ENCODE measurements at places on chromosomes 6 and 20.

GRCh38 chr6:75483136-75483952 is 10.3 kb downstream of the FILIP1 start:
- DNase-seq = peak; percentile 95

DNA sequence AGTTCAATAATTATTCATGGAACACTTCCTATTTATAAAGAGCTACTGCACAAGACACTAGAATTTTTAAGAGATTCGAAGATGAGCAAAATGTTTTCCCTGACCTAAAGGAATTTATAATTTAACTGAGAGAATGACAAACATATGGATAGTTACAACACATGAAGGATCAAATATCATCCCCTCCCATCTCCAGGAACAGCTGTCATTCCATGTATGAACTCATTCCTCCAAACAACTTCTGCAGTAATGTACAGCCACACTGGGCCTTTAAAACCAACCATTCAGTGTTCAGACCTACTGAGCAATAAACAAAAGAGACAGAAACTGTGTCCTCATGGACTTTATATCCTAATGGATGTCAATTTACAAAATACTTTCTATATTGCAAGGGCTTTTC is 87.8 kb downstream of the KIF16B start:
- DNase-seq = no peak

DNA sequence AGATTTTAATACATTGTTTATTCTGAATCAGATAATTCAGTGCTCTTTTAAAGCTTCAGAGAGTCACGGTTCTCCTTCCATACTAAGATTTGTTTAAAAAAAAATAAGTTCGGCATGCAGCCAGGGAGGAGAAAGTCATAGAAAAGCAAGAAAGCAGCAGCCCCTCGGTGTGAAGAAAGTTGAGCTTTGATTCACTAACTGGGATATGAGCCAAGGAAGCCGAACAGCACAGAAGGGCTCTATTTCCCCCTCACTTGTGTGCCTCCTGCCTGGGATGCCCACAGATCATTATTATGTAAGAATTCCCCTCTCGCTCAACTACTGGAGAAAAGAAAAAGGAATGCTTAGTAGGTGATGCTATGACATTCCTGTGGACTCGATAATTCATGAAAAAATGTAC is 69.3 kb upstream of the SYNJ2 start:
- DNase-seq = peak; percentile 18

DNA sequence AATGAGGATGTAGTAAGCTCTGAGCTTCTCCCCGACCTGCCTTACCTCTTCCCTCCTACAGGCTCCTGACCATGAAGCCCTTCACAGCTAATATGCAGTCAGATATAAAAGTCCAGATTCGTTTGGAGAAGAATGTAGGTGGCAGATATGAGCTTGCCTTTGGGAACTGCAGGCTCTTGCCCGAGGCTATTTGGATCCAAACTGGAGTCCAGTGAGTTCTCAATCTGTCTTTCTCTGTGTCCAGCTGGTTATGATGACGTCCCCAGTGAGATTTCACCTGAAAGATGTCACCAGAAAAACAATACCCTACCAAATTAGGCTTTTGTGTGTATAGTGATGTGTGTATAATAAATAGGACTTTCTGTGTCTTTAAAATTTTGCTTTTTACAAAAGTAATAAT is 14.7 kb upstream of the BPIFA3 start:
- DNase-seq = no peak

GRCh38 chr6:156879186-156879585 is 102.0 kb downstream of the ARID1B start:
- no peak for DNase-seq

DNA sequence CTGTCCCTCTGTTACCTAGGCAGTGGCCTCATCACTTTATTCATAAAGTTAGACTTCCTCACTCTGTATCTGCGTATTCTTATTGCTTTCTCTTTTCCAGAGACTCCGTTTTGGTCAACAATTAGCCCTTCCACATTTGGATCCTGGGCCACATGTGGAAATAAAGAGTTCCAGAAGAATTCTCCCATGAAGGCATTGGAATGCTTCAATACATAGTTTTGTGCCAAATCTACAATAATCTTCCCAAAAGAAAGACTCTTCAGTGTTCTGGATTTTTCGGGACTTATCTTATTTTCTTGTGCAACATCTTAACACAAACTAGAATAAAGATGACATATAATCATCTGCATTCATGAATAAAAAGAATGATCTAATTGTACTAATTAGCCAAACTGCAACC is 187.7 kb upstream of the BMP2 start:
- DNase-seq = no peak

DNA sequence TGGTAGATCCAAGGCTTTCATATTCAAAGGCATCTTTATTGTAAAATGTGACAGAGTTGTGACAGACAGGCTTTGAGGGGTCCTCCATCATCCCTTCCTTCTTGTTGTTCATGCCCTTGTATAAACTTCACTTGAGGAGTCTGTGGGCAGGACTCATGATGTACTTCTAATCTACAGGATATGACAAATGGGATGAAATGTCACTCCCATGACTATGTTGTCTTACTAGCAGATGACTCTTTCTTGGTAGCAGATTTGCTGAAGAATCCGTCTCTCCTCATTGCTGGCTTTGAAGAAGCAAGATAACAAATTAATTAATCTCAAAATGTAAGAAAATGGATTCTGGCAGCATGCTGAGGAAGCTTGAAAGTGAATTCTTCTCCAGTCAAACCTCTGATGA is 566.1 kb downstream of the TFAP2B start:
- DNase-seq = no peak

DNA sequence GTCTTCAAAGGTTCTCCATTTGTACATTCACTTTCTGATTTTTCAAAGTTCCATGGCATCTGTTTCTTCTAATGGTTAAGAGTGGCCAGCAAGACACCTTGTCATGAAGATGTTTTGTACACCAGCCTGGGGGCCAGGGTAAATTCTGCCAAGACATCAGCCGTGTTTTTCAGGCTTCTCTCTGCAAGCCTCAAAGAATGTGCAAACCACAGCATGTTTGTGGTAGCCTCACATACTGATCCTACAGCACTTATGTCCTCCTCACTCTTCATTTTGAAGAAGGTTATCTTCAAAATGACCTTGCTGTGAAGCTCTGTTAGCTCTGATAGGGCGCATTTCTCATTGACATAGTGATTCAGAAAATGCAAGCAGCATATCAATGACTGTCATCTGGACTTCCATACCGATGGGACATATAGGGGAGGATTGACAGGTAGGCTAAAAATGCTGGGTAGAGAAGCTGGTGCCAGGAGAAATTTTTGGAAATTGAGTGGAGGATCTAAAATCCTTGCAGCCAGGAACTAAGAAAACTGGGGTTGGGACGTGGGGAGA is 59.3 kb upstream of the SPTLC3 start:
- DNase-seq = no peak

DNA sequence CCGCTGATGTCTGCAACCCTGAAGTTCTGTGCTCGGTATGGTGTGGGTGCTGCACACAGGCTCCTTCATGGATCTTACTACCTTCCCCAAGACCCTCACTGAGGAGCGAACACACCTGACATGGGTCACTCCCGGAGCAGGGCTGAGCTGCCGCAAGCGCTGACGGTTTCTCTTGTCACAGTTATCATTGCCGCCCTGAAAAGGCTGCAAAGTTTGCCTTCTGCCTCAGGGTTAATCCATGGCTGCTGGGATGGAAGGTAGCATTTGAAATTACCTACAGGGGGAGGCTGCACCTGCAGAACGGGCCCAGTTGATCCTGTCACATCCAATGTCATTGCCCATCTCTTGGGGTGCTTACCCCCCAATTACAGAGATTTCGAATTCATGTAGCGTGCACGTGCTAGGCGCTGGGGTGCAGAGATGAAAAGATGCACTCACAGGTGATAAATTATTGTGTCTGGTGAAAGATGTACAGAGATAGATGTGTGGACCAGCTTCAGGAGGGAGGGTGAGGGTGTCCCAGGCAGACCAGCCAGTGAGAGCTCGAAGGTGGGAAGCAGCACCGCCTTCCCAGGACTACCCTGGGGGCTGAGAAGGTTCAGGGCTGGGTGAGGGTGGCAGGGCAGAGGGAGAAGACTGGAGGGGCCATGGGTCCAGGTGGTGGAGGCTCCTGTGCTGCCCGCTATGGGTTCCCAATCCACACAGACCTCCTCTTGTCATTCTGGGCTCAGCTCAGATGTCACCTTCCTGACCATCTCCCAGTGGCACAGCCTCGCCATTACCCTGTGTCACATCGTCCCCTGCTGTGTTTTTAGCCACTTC is 120.1 kb downstream of the SYCP2 start:
- no peak for DNase-seq

- DNase-seq = no peak
Measured at GRCh38 chr6:80938131-80938530, 814.4 kb downstream of the TENT5A start.

GRCh38 chr20:46551522-46552381 is 1.3 kb upstream of the OCSTAMP start:
- no peak for DNase-seq

DNA sequence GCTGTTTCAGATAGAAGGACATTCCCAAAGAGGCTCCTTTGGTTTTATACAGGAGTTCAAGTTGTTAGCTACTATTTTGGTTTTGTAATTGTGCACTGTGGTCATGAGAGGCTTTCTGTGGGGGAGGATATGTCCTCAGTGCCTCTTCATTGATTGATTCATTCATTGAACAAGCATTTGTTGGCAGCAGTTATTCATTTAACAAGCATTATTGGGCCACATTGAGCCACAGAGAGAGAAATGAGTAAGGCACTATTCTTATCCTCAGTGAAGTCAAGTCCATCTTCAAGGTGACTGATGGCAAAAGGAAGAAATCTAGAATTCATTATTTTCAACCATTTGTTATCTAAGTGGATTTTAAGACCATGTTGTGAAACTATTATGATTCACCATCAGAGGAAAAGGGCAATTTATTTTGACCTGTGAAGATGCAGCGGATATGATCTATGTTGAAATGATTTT is 697.2 kb upstream of the CITED2 start:
- DNase-seq = peak; percentile 64

GRCh38 chr6:106370639-106371038 is 10.1 kb downstream of the CRYBG1 start:
- no peak for DNase-seq

DNA sequence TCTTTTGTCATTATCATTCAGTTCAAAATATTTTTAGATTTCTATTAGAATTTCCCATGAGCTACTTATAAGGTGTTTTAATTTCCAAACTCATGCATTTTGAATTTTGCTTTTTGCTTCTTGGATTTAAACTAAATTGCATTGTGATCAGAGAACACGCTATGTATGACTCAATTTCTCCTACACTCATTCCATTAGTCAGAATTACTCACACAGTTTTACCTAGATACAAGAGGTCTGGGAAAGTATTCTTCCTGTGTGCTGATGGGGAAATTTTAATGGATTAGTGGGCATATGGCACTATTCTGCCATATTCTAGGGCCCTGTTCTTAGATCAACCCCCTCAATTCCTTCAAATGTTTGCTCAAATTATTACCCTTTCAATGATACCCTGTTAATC is 49.9 kb upstream of the BMP5 start:
- peak; percentile 43 for DNase-seq

DNA sequence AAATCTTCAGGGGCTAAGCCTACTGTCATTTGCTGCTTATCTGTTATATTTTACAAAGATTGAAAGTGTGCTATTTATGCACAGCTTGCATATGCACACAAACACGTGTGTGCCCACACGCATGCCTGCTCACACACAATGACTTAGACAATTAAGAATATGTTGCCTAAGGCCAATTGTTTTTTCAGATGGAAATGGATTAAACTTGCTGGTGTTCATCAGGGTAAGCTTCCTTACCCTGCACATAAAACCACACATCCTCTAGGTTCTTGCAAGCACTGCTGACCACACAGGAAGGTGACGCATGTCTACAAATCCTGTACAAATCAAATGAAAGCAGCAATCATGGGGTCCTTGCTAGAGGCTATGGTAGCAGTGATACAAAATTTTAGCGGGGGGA is 58.4 kb downstream of the GJA10 start:
- peak; percentile 69 for DNase-seq

DNA sequence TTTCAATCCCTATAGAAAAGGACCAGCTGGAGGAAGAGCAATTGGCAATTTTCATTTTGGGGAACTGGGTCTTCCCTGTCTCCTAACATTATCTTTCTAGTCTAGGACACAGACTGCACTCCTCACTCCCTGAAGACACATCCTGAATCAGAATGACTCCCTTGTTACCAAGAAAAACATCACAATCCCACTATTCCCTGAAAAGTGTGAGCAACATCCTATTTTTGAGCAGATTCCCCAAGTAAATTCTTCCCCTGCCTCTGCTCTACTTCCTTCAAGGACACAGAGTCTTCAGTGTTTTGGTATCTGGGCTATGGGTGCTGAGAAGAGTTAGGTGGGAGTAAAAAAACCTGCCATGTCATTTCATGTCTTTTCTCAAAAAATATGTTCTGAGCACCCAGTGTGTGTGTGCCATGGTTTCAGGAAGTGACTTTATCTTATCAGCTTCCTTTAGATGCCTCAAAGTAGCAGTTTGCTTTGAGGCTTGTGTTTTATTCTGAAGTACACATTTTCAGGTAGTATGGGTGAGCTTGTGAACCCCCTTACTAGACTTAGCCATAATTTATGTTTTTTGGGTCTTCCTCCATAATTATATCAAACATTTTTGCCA is 12.4 kb downstream of the LAMA4 start:
- peak; percentile 25 for DNase-seq

DNA sequence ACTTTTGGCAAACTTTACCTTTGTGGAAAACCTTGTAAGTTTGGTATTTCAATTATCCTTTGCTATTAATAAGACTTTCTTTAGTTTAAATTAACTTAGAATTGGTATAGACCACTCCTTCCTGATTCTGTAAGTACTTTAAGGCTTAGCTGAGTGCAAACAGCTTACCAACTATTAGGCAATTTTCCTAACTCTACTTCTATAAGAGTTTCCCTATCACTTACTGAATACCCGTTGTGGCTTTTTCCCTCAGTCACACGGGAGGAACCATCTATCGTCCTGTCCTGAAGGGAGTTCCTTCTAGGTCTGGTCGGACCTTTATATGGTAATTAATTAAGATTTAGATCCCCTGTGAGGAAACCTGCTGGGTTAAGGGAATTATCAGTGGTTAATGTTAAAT is 9.6 kb downstream of the SLC35A1 start:
- DNase-seq = no peak

DNA sequence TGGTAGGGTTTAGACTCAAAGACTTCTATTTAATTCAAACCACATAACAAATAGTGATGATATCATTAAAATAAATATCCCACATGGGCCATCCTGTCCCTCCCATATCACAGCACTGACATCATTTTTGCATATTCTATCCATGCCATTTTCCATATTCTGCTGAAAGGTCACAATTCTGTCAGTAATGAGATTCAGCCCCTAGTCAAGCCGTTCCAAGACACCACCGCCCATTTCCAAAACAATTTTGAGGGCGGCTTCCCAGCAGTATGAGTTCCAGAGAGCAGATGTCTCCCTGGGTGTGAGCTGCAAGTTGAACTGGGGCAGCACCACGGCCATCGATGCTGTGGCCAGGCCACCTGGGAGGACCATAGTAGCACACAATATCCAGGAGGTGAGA is 65.1 kb upstream of the PLEKHG1 start:
- DNase-seq = no peak

- peak; percentile 90 for DNase-seq
Measured at GRCh38 chr6:1908784-1909183, 299.1 kb downstream of the FOXC1 start.

GRCh38 chr6:32234934-32235333 is 11.1 kb upstream of the NOTCH4 start:
- peak; percentile 54 for DNase-seq

Data from dermis blood vessel endothelial cell (primary cell).